ENCODE measurements at places on chromosomes 16 and 17. TPM values are rescaled to one million over a fixed set of nuclear protein-coding genes. Genes with fewer than 3 reads are reported as not detected.

Gene ZCCHC14
- 3.0 TPM for total RNA-seq

Gene JPT1
- total RNA-seq: 641 TPM

Gene TMC5
- total RNA-seq: not detected

Gene RECQL5
- total RNA-seq: 17.7 TPM

Gene PYDC1
- total RNA-seq: not detected

Gene YPEL3
- total RNA-seq: 1.0 TPM

Gene MARVELD3
- total RNA-seq: 0.11 TPM

Gene GPR179
- 0.11 TPM for total RNA-seq

Gene CAVIN1
- 215 TPM for total RNA-seq

DNA sequence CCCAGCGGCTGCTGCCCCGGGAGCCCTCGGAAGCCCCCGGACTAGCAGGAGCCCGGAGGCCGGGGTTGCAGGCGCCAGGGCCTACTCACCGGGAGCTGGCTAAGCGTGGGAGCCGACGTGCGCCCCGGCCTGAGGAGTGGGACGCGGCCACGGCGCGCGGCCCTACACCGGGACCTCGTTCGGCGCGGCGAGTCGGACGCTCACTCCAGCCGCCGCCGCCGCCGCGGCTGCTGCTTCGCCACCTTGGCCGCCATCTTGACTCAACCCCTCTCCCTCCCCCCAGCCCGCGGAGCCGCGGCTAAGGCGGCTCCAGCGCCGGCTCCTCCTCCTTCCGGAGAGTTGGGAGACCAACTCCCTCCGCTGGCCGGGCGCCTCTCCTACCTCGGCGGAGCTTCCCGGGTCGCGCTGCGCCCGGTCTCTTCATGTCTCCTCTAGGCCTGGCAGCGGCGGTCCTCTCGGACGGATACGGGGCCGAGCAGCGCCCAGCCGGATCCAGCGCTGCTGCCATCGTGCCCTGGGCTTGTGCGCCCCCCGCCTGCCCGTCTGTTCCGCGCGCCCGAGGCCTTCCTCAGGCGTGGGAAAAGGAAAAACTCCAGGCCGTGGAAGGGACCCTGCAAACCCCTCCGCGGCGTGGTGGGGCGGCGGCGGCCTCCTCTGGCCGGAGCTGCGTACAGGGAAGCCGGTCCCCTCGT lies at the start of gene NCOR1:
Gene NCOR1, minus strand, starts transcription at position 262 of the 692 bp plus-strand sequence. CDS start 20,965 bp downstream, outside the sequence.
- peak; percentile 96 for DNase-seq

DNA sequence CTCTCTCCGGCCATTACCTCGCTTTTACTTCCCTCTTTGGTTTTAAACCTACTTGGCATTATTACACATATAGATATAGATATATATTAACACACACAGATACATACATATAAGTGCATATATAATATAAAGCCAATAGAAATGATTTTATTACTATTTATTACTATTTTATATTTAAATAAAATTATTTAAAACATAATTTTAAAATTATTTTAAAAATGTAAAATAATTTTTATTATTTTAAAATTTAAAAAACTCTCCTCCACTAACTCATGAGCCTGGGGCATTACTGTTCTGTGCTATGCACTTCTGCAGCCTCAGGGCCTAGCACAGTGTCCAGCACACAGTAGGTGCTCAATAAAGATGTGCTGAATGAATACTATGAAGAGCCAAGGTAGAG lies 200.9 kb downstream of the SLC39A11 start:
- no peak for DNase-seq

DNA sequence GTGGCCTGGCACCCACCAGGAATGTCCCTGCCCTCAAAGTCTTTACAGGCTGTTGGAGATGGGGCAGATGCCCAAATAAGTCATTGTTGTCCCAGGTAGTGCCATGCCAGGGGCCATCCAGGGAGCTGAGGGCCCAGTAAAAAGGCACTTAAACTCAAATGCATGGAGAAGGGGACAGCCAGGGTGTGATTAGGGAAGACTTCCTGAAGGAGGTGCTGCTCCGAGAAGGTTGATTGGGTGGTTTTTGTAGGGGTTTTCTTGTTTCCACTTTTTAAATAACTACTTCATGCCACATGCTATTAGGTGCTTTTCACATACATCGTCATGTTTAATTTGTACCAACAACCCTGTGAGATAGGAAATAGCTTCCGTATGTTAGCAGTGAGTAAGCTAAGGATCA lies 66.9 kb downstream of the RAI1 start:
- no peak for DNase-seq

GRCh38 chr17:21284319-21285163 lies at the start of gene MAP2K3:
Gene MAP2K3 (plus strand): TSS chr17:21284711. CDS start chr17:21284921, 210 bp downstream.
- peak; percentile 100 for DNase-seq

DNA sequence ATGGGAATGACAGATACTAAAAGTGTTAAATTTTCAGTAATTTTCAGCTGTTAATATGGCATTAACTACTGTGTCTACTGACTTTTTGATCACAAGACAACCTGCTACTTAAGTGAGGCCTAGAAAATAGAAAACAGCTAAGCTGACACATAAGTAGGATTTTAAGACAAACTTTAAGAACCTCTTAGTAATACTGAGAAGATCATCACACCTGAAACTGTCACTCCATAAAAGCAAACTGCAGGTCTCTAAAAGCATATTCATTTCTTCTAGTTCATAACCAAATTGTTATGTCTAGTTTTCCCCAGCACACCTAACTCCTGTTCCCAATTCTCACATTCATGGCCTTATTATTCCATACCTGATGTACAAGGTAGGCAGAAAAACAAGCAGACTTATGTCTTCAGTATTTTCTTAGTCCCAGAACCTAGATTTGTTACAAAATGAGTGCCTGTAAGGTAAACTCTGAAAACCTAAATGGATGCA lies 8.0 kb downstream of the SRSF1 start:
- DNase-seq: no peak

GRCh38 chr17:80792373-80792781 lies 199.3 kb upstream of the CHMP6 start:
- DNase-seq: peak; percentile 46

DNA sequence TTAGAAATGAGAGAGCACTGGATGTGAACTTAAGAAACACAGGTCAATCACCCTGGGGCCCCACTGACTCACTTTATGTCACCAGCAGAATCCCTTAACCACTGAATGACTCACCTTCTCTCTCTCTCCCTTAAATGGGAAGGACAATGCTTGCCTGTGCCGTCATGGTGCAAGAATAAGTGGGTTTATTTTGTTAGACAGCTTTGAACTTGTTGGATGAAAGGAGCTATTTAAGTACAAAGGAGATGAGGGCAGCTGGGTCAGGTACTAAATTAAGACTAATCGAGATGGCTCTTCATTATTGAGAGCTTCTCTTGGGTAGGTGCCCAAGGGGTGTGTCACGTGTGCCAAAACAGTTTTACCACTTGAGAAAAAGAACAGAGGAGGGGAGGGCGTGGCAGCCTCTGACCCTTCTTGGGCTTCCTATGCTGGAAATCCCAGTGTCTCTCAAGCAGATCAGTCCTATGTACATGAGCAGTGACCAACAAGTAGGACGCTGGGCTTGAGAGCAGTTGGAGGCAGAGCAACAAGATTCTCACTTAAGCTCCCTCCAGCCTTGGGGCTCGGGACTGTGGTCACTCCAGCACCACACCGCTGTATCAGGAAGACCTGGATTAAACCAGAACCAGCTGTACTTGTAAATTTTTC lies 6.7 kb upstream of the KRT31 start:
- DNase-seq: peak; percentile 97

DNA sequence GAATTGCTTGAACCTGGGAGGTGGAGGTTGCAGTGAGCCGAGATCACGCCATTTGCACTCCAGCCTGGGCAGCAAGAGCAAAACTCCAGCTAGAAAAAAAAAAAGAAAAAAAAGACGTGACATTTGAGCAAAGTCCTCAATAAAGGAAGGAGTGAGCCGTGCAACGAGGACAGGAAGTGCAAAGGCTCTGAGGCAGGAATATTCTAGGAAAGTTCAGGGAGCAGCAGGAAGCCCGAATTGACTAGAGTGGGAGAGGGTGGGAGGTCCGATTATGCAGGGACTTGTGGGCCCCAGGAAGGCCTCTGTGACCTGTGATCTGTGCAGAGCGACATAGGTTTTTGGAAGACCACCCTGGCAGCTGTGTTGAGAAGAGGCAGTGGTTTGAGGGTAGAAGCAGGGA lies 8.6 kb upstream of the LASP1NB start:
- no peak for DNase-seq

DNA sequence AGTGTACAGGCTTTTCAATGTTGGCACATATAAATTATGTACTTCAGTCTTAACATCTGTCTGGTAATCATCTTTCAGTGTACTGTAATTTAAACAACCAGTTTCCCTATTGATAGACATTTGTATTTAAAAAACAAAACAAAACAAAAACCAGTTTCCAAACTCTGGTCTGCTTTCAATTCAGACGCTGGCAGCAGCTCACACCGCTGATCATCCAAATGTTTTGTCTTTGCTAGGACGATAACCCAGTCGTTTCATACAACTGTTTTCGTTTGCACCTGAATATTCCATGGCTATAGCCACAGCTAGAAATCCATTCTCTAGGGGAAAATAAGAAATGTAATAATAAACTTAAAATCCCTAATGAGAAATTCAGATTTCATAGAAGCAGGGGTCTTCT lies 47.8 kb downstream of the RBFOX1 start:
- DNase-seq: no peak

- no peak for DNase-seq
These were observed 89.1 kb upstream of the GNAO1 start for GRCh38 chr16:56102183-56102686.

DNA sequence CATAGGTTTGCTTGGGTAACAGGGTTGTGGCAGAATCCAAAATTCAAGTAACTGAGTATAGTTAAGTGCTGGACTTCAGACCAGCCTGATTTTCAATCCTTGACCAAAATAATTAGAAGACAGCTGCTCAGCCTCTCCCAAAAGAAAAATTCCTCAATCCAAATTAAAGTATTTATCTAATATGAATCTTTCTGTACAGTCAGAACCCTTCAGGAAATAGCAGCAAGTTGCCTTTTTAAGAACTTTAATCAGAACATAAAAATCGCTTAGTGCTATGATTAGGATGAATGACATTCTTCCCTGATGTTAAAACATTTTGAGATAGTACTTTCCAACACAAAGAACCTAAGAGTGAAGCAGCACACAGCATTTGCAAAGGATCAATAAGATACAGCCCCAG lies 50.2 kb downstream of the CFDP1 start:
- no peak for DNase-seq

- DNase-seq: peak; percentile 20
These were observed 41.3 kb upstream of the DNAH17 start for GRCh38 chr17:78618264-78619066.

- DNase-seq: no peak
These were observed 138.0 kb upstream of the AXIN2 start for GRCh38 chr17:65699459-65699858.

DNA sequence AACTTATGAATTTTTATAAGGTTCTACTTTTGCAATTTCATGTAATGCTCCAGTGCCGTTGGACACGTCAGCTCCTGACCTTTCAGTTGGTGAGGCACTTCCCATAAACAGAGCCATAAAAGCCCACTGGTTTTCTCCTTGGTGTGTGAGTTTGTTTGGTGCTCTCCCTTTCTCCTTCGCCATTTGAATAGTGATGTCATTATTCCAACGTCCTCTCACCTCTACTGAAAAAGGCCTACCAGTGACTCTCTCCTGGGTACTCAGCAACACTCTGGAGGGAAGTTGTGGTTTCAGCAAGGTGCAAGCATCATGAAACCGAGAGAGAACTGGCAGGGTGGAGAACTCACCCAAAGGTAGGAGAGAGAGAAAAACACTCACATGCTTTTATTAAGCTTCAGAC lies 29.6 kb upstream of the HNF1B start:
- DNase-seq: no peak

DNA sequence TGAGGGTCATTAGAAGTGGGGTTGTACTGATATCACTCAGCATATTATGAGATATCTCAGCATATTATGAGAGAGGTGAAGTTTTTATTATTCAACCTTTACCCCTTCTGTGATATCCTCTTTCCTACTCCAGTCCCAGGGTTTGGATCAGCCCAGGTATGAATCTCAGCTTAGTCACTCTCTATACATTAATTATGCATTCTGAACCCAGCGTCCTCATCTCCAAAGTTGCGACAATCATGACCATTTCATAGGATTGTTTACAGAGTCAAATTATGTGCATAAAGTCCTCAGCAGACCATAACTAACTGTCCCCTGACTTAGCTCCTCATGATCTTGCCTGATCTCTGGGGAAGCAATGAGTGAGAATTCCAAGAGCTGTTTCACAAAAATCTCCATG lies 20.5 kb upstream of the BLMH start:
- no peak for DNase-seq

DNA sequence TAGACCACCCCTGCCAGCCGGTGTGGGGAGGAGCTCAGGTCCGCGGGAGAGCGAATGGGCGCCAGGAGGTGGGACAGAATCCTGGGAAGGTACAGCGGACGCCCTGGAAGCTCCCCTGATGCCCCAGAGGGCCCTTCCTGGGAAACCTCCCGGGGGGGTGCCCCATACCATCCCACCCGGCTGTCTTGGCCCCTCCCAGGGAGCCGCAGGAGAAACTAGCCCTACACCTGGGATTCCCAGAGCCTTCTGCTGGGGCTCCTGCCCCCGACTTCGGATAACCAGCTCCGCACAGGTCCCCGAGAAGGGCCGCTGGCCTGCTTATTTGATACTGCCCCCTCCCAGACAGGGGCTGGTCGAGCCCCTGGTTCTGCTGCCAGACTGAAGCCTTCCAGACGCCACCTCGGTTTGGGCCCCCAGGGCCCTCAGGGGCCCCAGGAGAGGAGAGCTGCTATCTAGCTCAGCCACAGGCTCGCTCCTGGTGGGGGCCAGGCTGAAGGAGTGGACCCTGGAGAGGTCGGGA lies 3.0 kb upstream of the CBX4 start:
- no peak for DNase-seq

GRCh38 chr16:79618692-79619050 lies 18.1 kb upstream of the MAF start:
- no peak for DNase-seq

DNA sequence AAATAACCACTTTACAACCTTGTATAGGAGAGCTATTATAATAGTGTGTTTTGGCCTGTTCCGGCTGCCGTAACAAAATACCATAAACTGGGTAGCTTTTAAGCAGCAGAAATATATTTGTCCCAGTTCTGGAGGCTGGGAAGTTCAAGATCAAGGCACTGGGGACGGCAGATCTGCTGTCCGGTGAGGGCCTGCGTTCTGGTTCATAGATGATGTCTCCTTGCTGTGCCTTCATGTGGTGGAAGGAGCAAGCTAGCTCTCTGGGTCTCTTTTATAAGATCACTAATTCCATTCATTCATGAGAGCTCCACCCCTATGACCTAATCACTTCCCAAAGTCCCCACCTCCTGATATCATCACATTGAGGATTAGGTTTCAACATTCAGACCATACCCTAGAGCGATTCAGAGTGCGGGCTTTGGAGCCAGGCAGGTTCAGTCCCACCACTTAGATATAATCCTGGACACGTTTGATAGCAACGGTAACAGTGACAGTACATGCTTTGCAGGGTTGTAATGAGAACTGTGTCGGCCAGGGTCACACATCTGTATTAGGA lies 76.2 kb upstream of the ZFHX3 start:
- DNase-seq: peak; percentile 33
